Stimulated activated naive CD4-positive, alpha-beta T cell treated with Interleukin-2 at 50 U/mL for 16 hours (primary cell): ENCODE measurements at places on chromosomes 16 and 17.

DNA sequence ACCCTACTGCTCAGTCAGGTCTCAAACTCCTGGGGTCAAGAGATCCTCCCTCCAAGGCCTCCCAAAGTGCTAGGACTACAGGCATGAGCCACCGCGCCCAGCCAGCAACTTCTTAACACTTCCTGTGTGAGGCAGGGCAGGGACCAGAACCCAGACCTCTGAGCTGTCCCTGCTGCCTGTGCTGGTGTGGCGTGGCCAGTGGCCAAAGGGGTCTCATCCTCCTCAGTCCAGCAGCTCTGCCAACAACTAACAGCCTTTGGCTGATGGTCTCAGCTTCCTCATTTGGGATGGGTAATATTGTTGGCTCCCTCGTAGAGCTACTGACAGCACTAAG is 1.4 kb upstream of the LLGL1 start:
- DNase-seq = no peak

- peak; percentile 85 for DNase-seq
Observed at GRCh38 chr17:42744806-42745617, at the start of gene EZH1. EZH1 (minus strand) TSS chr17:42745040; CDS start chr17:42728941, 16,099 bp downstream.

- no peak for DNase-seq
Observed at GRCh38 chr16:65336160-65336559, 214.3 kb upstream of the CDH11 start.

- no peak for DNase-seq
Observed at GRCh38 chr17:4014148-4014927, 50.1 kb upstream of the ATP2A3 start.

DNA sequence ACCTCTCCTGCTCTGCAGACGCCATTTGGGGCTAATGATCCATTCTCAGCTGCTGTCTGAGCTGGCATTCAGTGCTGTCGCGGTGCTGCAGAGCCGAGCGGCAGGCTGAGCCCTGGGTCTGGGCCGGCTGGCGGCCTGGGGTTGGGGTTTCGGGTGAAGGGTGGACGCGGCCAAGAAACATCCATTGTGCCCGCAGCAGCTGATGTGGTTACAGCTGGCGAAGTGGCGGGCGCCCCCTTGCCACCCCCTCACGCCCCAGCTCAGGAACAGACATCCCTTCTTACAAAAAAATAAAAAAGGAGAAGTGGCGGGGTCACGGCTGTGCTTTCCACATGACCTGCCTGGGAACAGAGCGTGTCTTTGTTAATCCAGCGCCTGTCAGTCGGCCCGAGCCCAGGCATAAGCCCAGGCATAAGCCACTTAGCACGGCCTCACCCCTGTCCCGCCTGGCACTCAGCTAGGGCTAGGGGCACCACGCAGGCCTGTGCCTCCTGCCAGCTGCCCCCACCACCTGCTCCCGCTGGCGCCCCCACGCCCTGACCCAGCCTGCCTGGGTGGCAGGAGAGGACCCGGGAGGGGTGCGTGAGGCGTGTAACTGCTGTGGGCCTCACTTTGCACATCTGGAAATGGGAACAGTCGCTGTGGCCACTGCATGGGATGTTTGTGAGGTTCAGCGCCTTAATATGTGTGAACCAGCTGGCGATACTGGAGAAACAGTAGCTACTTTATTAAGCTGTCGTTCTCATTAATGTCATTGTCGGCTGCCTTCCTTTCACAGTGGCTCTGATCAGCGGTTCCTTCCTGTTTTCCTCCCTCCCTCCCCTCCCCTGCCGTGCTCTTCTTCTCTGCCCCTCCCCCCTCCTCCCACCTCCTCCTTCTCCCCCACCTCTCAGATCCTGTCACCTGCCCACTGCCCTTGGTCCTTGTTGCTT is 197.7 kb upstream of the CIBAR2 start:
- DNase-seq = no peak
